ENCODE measurements at places on chromosomes 4 and X.

- DNase-seq, result no peak
These were observed 58.1 kb downstream of the ZFYVE28 start for GRCh38 chr4:2360396-2360730.

DNA sequence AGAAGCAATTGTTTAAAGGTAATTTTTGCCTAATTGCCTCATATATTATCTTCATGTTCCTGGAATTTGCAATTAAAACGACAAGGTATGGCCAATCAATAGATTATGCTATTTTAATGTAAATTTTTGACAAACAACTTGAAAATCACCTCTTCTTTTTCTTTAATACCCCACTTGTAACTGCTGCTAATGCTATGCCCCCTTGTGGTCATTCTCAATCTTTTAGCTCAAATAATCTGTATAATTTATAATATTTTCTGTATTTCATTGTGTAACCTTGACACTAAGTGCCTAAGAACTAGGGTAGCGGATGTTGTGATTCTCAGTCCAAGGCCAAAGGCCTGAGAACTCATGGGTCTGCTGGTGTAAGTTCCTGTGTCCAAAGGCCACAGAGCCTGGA, 831.7 kb upstream of the POU3F4 start:
- no peak for DNase-seq

DNA sequence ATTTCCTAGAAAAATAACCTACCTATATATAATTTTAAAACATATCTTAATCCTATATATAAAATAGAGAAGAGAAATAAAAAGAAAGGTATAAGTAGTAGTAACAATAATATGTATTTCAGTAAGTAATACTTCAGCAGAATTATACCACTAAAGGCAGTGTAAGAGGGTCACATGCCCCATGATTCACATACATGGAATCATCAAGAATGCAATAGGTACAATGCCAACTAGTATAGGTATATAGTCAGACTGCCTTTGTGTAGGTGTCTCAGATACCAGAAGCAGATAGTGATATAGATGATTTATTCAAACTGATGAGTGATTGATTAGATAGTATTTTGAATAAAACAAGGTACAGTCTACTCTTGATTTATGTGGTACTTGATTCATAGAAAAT, 9.4 kb downstream of the AIMP1 start:
- DNase-seq, result no peak

GRCh38 chr4:71692198-71692597, 91.7 kb downstream of the GC start:
- no peak for DNase-seq

GRCh38 chr4:2091990-2092668, 33.0 kb downstream of the NAT8L start:
- no peak for DNase-seq

- DNase-seq, result no peak
These were observed 671 bp downstream of the HPF1 start for GRCh38 chr4:169756971-169757574.

DNA sequence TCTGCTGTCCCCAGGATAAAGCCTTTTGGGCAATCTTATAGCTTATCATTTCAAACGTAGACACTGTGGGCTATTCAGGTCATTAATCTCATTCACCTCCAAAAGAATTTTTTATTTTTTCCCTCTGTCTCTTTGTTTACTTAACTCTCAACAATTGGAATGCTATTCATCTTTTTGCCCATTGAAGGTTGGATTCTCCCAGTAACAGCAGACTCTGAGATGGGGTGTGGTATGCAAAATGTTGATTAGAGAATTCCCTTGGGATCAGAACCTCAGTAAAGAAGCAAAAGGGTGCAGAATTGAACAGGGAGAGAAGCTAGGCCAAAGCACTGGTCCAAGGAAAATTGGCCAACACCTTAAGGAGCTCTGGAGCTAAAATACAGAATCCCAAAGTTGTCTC, 60.4 kb downstream of the CAMK2D start:
- no peak for DNase-seq

DNA sequence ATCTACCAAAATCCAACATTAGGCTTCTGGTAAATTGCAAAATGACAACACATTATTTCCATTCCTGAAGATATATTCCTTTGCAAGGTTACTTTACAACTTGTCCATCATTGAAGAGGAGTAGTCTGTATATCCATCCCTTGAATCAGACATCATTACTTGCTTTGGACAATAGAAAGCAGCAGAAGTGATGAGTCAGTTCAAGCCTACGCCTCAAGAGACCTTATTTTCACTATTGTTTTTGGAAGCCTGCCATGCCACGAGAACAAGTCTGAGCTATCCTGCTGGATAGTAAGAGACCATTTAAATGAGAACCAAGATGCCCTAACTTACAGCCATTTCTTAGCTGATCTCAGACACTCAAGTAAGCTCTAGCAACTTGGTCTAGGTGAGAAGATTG, 246.0 kb upstream of the HHIP start:
- no peak for DNase-seq

DNA sequence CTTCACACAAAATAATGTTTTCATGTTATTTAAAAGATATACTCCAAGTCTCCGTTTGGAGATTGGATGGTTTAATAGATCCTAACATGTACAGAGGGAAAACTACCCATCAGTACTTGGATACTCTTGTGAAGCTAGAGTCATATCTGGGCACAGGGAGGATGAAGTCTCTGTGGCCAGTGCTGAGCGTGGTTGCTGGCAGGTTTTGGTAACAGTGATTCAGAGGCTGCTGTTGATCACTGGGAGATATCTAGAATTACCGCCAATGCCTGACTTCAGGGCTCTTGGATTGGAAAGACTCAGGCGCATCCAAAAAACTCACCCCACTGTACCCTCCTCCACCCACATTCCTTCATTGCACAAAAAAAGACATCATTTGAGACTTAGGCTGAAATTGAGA, 107.2 kb upstream of the PGRMC2 start:
- DNase-seq, result no peak

GRCh38 chrX:101265869-101266428, 25.2 kb downstream of the TAF7L start:
- no peak for DNase-seq

GRCh38 chrX:47224266-47224895, 5.9 kb downstream of the CDK16 start:
- DNase-seq, result no peak

DNA sequence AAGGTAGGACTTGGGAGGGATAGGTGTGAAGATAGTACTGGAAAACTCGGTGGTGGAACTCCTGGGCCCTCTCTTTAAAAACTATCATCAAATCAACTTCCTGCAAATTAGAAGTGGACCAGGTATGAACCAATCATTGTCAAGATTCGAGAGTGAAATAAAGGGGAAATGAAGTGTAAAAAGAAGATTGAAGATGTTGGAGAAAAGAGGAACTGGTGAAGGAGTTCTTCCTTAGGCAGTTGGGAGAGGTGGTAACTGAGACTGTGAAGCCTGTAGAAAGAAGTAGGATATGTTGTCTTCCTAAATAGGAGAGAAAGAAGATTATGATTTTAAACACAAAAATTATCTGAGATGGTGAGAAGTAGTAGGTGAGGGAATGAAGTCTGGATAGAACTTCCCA, 212.2 kb downstream of the PPP1R2C start:
- no peak for DNase-seq

- DNase-seq, result no peak
These were observed 1865.3 kb upstream of the AGA start for GRCh38 chr4:179307297-179308136.

GRCh38 chr4:141614878-141615586, 21.4 kb upstream of the IL15 start:
- DNase-seq, result no peak

GRCh38 chrX:115449742-115450141, 111.2 kb upstream of the PLS3 start:
- DNase-seq, result no peak

GRCh38 chr4:10226756-10227155, 110.2 kb upstream of the WDR1 start:
- no peak for DNase-seq

GRCh38 chr4:107858158-107858742, 33.5 kb downstream of the SGMS2 start:
- DNase-seq, result no peak

GRCh38 chrX:5857232-5857631, 371.4 kb downstream of the NLGN4X start:
- DNase-seq, result no peak

DNA sequence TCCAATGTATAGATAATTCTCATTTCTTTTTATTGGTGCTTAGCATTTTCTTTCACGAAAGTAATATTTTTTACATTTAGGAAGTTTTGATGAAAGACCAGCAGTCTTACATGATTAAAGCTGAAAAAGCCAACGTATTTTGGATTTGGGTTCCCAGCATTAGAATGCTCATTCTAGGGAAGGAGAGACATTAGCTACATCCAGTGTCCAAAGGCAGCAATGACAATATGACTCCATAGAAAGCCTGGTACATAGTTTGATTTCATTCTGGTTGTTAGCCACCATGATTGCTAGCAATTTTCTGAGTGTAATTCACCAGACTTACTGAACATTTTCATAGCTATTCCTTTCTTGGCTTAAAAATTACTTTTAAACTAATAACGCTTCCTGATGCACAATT, 1397.5 kb downstream of the PCDH7 start:
- no peak for DNase-seq

DNA sequence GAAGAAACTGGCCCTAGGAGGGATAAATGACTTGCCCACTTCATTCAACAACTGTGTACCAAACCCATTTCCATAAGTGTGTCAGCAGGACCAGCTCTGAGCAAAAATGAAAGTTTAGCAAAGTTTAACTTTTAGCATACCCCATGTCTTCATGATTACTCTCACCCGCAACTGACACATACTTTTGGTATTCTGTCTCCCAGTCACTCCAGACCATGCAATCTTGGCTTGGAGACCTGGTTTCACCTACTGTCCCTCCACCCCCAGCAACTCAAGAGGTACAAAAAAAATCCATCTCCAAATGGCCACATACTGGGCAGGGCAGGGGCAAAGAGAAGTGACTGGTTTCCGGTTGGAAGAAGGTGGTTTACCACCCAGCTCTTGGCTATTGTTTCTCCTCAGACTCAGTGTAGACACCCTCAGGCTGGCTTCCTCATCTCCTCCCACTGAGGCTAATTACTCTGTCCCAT, 79.8 kb downstream of the RLIM start:
- no peak for DNase-seq

Measured in activated effector memory CD4-positive, alpha-beta T cell treated with Interleukin-2 at 50 U/mL for 16 hours (primary cell).